A549 treated with DMSO at 1 μM for 4 hours (cell line): ENCODE measurements at places on chromosomes 11 and 22. TPM values are rescaled to one million over a fixed set of nuclear protein-coding genes. Genes with fewer than 3 reads are reported as not detected.

Gene NFAM1
- total RNA-seq, result not detected in 5 replicates

Gene P4HA3
- total RNA-seq, result 31.8 to 51.3 TPM (median 39.9 TPM) in 5 replicates

Gene BTG4
- total RNA-seq, result 0.09 to 0.26 TPM in 2 of 5 replicates, not detected in the others

Gene CSKMT
- 12.2 to 16.7 TPM (median 15.5 TPM) in 5 replicates for total RNA-seq

Gene PARVA
- 24.7 to 29.2 TPM (median 26.3 TPM) in 5 replicates for total RNA-seq

Gene SLC22A6
- total RNA-seq, result not detected in 5 replicates

Gene PHF21A
- total RNA-seq, result 10.5 to 15.2 TPM (median 13.3 TPM) in 5 replicates

Gene KIAA0930
- total RNA-seq, result 77.3 to 98.8 TPM (median 91.6 TPM) in 5 replicates

Gene GAS2L1
- total RNA-seq, result 17.5 to 34.0 TPM (median 26.4 TPM) in 5 replicates

Gene SLC22A12
- not detected in 5 replicates for total RNA-seq

Gene FAM227A
- total RNA-seq, result 0.66 to 1.1 TPM (median 0.73 TPM) in 5 replicates

Gene AAMDC
- total RNA-seq, result 23.5 to 30.4 TPM (median 26.3 TPM) in 5 replicates

Gene PGR
- 0.08 TPM in 1 of 5 replicates, not detected in the others for total RNA-seq

Gene MRGPRX4
- not detected in 5 replicates for total RNA-seq

Gene C11orf91
- 0.35 to 1.6 TPM (median 1.0 TPM) in 5 replicates for total RNA-seq

Gene PLEKHB1
- 0.54 to 1.0 TPM (median 0.73 TPM) in 5 replicates for total RNA-seq

Gene TMEM151A
- total RNA-seq, result 2.0 to 3.5 TPM (median 3.2 TPM) in 5 replicates

Gene SCGB1D2
- total RNA-seq, result not detected in 5 replicates

Gene IFITM2
- total RNA-seq, result 48.8 to 60.8 TPM (median 58.8 TPM) in 5 replicates

Gene IGSF9B
- total RNA-seq, result 0.54 to 1.9 TPM (median 1.3 TPM) in 5 replicates

Gene QSER1
- 17.0 to 26.2 TPM (median 23.1 TPM) in 5 replicates for total RNA-seq

Gene SCGB1C1
- total RNA-seq, result not detected in 5 replicates

Gene PKDREJ
- not detected in 5 replicates for total RNA-seq

Gene MS4A2
- total RNA-seq, result not detected in 5 replicates

Gene MMP1
- 0.85 to 1.6 TPM (median 1.4 TPM) in 5 replicates for total RNA-seq

Gene SMTNL1
- not detected in 5 replicates for total RNA-seq

Gene BET1L
- 44.8 to 49.3 TPM (median 46.7 TPM) in 5 replicates for total RNA-seq

Gene MAPK8IP2
- total RNA-seq, result 2.4 to 4.3 TPM (median 3.7 TPM) in 5 replicates

Gene APOA4
- total RNA-seq, result not detected in 5 replicates

Gene KRTAP5-11
- total RNA-seq, result not detected in 5 replicates

Gene KCNJ1
- total RNA-seq, result not detected in 5 replicates

Gene SCN4B
- total RNA-seq, result 0.02 to 0.06 TPM (median 0.05 TPM) in 5 replicates
